ENCODE measurements at places on chromosomes 12 and 14. TPM values are rescaled to one million over a fixed set of nuclear protein-coding genes. Genes with fewer than 3 reads are reported as not detected.

Gene MEG3
- 126 TPM for total RNA-seq

Gene ADSS1
- 10.3 TPM for total RNA-seq

Gene P2RX2
- not detected for total RNA-seq

Gene OTX2
- not detected for total RNA-seq

Gene MIPOL1
- total RNA-seq, result 24.8 TPM

Gene MORN3
- not detected for total RNA-seq

Gene BCL2L2
- 31.7 TPM for total RNA-seq

Gene VIPAS39
- total RNA-seq, result 21.9 TPM

Gene PIWIL1
- not detected for total RNA-seq

Gene SIX4
- 1.5 TPM for total RNA-seq

Gene TTC9
- total RNA-seq, result 6.1 TPM

Gene FBXO33
- total RNA-seq, result 11.5 TPM

Gene NANOG
- 13.3 TPM for total RNA-seq

Gene ZFHX2
- 0.74 TPM for total RNA-seq

Gene SPIC
- total RNA-seq, result not detected

Gene GPRC5D
- not detected for total RNA-seq

Gene MRPL51
- 23.1 TPM for total RNA-seq

Gene DIP2B
- total RNA-seq, result 32.2 TPM

Gene POU6F1
- total RNA-seq, result 16.5 TPM

Gene PTPRR
- 0.98 TPM for total RNA-seq

Gene INTS13
- 26.0 TPM for total RNA-seq

Gene RD3L
- not detected for total RNA-seq

Gene IL31
- not detected for total RNA-seq

Gene CLEC2A
- total RNA-seq, result not detected

Gene CD4
- 14.2 TPM for total RNA-seq

Gene DHH
- total RNA-seq, result 1.5 TPM

Gene PAN2
- 37.6 TPM for total RNA-seq

Gene SMIM41
- 1.5 TPM for total RNA-seq

Gene GPR84
- not detected for total RNA-seq

Gene LHX5
- total RNA-seq, result not detected

Gene DENND5B
- total RNA-seq, result 25.3 TPM

Gene SLC39A2
- 5.4 TPM for total RNA-seq

Gene MED6
- total RNA-seq, result 37.6 TPM

Gene PSEN1
- total RNA-seq, result 47.1 TPM

Gene TAS2R13
- total RNA-seq, result 7.1 TPM

Gene ENTPD5
- total RNA-seq, result 8.6 TPM

Gene PTGDR
- total RNA-seq, result 1.2 TPM

Gene CDK4
- 102 TPM for total RNA-seq

Gene CD69
- 28.5 TPM for total RNA-seq

Gene TMCC3
- 11.5 TPM for total RNA-seq

Gene BCL2L14
- total RNA-seq, result not detected

Gene VWF
- total RNA-seq, result 334 TPM

Gene KRT6A
- total RNA-seq, result 7,258 TPM

Gene PRB2
- total RNA-seq, result not detected

Gene MOAP1
- 24.1 TPM for total RNA-seq

Gene POLR3B
- total RNA-seq, result 10.1 TPM

Gene MMP19
- total RNA-seq, result 21.6 TPM
